ENCODE measurements at places on chromosomes 11 and 22.

GRCh38 chr22:22400099-22400498 is 108.4 kb downstream of the ZNF280B start:
- DNase-seq: no peak

GRCh38 chr11:7688238-7688826 is 15.0 kb upstream of the CYB5R2 start:
- DNase-seq: peak; percentile 2

DNA sequence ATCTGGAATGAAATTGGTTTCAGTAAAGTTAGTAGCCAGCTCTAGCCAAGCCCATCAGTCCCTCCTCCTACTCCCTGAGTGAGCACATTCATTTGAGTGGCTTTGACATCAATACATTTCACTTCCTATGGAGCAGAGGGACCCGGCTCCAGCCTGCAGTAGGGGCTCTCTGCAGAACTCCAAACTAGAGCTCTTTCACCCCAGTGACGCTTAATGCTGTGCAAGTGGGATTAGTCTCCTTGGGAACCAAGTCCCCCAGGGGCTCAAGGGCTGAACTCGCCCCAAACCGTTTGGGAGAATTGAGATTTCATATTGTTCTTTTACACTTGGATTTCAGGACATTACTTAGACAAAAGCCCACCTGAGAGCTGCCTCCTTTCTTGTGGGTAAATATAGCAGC is 4.4 kb upstream of the FAM181B start:
- DNase-seq: no peak

DNA sequence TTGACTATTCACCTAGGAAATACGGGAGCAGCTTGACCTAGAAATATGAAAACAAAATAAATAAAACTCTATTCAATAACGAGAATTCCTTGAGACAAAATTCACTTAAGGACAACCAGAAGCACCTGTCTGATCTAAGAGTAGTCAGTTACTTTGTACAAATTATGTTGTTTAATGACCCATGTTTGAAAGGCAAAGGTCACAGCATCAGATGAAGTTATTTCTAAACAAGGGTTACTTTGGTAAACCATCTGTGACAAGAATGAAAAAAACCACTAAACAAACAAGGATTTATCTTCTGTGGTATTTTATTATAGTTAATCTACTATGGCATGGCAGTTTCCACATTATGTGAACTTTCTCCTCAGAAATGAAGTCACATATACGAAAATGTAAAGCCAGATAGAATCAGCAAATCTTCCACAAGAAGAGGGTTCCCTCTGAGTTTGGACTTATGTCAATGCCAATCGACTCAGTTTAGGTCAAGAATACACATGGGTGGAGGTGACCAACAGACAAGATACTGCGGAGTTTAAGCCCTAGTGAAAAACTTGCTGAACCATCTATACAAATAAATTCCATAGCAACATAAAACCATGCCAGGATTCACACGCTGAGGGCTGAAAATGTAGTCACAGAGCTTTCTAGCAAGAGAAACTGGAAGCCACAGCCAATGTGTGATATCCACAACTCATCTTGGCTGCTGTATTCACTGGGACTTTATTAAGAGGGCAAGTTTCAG is 53.4 kb downstream of the NCAPD3 start:
- DNase-seq: no peak
